ENCODE measurements at places on chromosomes 1 and 21.

DNA sequence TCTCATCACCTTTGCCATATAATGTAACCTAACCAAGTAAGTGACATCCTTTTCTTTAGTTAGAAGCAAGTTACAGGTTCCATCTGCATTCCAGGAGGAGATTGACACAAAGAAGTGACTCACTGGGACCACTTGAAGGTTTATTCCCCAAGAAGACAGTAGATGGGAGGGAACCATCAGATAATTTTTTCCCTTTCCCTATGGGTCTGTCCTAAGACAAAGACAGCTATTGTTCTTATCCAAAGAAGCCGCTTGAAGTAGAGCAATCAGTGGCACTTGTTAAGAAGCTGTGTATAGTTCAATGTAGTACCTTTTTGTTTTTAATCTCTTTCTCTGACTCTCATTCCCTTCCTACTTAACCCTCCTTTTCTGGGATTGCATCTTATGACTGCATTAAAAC is 139.9 kb upstream of the B3GALT2 start:
- no peak for DNase-seq

DNA sequence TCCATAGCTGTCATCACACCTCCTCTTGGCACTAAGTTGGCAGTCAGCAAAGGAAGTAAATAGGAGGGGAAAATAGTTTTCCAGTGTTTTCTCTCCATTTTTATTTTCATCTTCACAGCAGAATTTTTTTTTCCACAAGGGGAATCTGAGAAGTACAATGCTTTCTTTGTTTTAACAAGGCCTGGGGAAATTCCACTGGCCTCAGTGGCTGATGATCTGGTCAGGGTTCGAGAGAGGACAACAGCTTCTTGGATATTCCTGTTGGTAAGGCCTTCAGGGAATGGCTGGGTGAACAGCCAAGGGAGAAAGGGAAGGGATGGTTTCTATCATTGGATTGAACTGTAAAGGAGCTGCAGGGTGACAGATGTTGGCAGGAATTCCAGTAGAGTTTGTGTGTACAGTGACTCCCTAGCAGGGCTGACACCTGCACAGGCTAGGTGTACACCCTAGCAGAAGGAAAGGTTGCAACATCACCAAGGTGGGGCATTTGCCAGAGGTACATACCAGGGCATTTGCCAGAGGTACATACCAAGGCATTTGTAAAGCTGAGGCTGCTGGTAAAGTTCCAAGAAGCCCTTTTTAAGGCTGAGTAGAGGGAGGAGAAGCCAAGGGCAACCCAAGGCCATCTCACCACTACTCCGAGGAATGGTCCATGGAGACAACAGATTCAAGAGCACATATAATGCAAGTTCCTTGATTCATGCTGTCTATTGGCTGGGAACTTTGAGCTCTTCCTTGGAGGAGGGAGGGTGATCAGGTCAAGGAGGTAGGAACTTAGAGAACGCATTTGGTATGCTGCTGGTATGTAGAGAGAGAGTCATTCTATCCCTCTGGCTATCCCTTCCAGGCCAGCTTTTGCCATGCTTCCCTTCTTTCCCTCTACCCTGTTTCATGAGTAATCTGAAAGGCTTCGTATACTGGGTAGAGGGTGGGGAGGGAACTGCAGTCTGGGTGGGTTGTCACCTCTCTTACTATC is 3.1 kb downstream of the GJA5 start:
- no peak for DNase-seq

- DNase-seq = peak; percentile 50
Observed at GRCh38 chr1:89598450-89599331, 34.2 kb upstream of the LRRC8C start.

DNA sequence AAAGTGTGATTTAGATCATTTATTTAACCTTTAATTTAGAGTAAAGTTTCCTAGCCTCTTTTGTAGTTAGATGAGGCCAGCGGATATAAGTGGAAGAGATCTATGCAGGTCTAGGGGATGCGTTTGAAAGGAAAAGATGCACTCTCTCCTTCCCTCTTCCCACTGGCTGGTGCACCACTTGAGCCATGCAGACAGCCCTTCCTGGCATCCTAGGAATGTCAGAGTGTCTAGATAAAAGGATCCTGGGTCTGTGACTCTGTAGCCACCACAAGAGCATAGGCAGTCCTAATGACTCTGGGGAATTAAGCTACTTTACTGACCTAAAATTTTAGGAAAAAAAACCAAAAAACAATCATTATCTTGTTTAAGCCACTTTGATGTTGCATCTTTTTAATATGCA is 16.0 kb upstream of the STUM start:
- DNase-seq = peak; percentile 14

DNA sequence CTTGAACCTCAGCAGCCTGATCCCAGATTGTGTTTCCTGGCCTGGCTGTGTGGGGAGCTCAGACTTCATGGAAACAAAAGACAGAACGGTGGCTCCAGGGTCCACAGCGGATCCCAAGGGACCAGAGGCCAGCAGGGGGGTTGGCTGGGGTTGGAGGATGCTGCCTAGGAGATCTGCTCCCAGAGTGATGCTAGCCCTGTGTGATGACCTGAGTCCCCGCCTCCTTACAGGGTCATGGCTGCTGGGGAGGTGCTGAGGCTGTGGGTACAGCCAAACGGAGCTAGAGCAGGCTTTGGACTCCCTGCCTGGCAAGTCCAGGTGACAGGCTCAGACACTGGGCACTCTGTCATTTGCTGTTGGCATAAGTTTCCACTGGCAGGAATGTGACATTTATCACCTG is 11.5 kb upstream of the RUNX3 start:
- DNase-seq = no peak

DNA sequence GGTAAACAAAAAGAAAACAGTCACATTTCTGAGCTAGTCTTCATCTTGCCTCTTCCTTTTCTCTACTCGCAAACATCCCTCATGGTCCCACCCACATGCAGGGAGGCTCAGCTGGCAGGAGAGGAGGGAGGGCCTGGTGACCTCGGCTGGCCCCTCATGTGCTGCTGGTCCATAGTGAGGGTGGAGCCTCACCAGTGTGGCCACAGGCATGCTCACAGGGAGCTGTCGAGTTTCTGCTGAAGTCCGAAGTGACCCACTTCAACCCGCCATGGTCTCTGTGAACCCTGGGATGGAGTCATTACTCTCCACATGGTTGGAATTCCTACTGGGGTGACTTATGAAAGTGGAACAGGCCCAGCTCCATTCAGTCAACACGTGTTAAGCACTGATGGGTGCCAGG is 253.4 kb downstream of the RHOU start:
- DNase-seq = no peak

DNA sequence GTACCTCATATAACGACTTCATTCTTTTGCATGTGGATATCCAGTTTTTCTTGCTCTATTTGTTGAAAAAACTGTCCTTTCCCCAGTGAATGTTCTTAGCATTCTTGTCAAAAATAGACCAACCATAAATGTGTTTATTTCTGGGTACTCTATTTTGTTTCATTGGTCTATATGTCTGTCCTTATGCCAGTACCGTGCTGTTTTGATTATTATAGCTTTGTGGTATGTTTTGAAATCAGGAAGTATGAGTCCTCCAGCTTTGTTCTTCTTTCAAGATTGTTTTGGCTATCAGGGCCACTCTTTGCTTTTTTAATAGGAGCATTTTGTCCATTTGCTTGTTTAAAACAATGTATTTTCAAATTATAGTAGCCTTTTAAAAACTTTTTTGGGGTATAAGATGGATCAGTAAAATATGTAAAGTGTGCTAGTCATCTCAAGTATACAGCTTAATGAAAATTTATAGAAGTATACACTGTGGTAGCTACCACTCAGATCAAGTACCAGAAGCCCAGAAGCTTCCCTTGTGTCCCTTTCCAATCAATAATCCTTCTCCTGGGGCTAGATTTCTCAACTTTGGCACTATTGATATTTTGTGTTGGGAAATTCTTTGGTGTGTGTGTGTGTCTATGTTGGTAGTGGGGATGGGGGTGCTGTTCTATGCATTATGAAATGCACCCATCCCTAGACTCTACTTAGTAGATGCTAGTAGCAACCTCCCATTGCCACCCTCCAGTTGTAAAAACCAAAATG is 16.8 kb downstream of the MROH7 start:
- no peak for DNase-seq

GRCh38 chr1:22418933-22419382 is 32.7 kb upstream of the ZBTB40 start:
- peak; percentile 80 for DNase-seq

GRCh38 chr1:61157468-61157987 is 75.2 kb downstream of the NFIA start:
- DNase-seq = peak; percentile 89

DNA sequence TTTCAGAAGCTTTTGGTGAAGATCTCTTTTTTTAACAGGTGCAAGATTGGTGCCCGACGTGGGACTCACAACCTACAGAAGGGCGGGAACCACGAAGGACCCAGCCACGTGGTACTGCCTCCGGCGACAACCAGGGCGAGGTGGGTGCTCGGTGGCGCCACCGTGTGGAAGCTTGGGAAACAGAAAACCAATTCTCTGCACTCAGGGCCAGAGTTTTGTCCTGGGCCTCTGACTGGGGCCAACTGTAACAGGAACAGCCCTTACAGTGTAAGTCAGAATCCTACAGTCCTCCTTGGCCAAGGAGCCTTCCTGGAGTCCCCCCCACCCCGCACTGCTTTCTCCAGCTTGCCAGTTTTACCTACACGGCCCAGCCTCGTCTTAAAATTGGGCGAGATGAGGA is 11.6 kb upstream of the S100A7A start:
- DNase-seq = no peak

DNA sequence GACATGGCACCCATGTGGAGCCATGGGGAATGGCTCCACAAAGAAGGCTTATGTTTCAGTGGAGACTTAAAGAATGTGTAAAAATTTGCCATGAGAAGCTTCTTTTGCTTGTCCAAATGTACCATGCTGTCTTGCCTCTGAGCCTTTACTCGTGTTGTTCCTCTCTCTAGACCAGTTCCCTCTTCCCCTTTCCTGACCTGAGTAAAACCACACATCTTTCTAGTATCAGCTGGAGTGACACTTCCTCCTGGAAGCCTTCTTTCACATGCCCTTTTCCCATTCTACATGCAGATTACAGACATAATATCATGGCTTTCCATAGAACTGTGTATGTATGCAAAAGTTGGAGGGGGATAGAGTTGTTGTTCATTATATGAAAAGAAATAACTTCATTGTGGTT is 13.6 kb upstream of the GPX7 start:
- DNase-seq = no peak

GRCh38 chr1:187237542-187237941 is 408.8 kb downstream of the PLA2G4A start:
- DNase-seq = peak; percentile 15

DNA sequence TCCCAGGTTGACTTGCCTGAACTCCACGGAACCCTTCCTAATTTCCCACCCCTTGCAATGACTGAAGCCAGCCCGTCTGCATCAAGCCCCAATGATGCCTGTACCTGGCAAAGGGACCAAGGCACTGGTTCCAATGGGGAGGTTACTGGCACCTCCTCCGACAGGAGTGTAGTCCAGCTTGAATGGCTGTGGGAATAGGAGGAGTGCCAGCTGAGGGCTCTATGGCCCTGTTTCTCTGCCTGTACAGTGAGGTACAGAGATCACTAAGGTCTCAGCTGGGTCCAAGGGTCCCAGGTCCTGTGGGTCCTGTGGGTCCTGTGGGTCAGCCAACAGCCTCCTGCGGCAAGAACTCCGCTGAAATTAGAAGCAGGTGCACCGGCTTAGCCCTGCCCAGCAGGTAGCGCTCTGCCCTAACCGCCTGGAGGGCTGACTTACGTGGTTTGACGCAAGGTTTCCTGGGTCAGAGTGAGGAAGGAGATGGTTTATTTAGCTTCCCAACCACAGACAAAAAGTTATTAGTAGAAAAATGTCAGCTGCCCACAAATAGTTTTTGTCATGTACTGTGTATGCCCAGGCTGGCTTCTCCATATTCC is 9.9 kb upstream of the SPRR4 start:
- DNase-seq = no peak

DNA sequence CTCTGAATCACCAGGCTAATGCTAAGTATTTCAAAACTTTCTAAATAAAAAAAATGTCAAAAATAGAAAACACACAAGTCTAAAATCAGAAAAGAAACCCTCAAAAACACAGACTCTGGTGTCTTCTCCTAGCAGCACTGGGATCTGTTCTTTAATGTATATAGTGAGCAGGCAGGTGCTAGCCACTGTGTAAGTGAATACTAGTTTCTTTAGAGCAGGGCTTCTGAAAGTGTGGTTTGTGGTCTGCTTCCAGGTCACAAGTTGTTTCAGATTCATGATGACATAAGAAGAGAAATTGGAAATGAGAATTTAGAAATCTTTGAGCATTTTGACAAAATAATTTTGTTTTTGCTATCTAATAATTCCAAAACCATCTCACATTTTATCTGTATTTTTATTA is 763.1 kb downstream of the USP25 start:
- no peak for DNase-seq

DNA sequence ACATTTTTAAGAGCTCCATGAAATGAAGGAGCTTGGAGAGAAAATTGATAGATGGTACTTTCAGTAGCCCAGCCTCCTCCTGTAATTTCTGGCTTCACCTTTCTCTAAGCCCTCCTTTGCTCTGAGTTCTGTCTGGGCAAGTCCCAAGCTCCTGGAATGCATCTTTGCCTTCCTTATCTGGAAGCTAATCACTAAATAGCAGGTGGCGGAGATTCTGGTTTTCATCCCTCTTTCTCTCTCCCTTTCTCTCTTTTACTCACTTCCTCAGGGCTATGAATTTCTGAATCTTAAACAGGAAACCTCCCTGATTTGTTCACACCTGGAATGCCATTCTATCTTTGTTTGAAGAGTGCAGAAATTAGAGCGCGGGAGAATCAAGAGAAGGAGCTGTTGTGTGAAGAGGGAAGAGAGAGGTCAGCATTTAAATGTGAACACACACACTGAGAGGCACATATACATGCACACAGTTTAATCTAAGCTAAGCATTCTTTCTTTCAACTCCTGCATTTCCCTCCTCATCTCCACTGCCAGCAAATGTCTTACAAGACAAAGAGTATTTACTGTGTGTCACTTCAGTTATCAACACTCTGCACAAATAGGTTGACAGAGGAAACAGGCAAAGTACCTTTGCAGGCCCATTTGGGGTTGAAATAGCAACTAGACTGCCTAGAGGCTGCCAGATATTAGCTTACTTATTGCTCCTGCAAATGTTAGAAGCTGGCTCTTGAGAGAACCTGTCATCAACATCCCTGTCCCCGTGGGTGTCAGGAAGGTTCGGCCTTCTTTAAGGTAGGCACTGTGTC is 199.4 kb upstream of the CAMK1G start:
- DNase-seq = no peak

DNA sequence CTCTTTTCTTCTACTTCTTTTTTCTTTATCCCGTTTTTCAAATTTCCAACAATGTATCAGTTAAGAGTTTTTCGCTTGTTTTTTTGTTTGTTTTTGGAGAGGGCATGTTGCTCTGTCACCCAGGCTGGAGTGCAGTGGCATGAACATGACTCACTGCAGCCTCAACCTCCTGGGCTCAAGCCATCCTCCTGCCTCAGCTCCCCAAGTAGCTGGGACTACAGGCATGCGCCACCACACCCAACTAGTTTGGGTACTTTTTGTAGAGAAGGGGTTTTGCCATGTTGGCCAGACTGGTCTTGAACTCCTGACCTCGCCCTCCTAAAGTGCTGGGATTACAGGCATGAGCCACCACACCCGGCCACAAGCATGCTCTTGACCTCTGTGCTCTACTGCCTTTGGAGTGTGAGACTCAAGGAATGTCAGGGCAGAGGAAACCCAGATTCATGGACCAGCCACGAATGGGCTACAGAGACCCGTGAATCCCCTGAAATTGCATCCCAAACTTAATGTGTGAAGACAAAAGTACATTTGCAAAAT is 65.1 kb upstream of the HSD17B7 start:
- no peak for DNase-seq

- DNase-seq = no peak
Observed at GRCh38 chr1:98698625-98699024, 37.1 kb downstream of the SNX7 start.

- no peak for DNase-seq
Observed at GRCh38 chr1:42150651-42151050, 2.6 kb upstream of the GUCA2B start.

- no peak for DNase-seq
Observed at GRCh38 chr1:101437800-101438199, 201.0 kb downstream of the S1PR1 start.
